ENCODE measurements at places on chromosomes 3 and 15.

DNA sequence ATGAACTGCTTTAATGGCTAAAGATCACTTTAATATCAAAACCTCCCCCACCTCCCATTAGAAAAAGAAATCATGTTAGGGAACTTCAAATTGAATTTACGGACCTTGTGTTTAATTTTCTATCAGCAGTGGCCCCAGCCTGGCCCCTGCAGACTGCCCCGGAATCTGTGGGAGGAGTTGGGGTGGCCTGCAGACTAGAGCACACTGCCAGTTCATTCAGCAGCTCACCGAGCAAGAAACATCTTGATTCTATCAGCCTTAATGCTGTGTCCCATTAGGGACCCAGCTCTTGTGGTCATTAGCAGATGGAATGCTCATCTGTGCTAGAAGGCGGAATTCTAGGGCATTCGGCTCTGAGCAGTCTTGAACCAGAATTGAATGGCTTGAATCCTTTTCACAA, 54.2 kb downstream of the FLNB start:
- DNase-seq: no peak

DNA sequence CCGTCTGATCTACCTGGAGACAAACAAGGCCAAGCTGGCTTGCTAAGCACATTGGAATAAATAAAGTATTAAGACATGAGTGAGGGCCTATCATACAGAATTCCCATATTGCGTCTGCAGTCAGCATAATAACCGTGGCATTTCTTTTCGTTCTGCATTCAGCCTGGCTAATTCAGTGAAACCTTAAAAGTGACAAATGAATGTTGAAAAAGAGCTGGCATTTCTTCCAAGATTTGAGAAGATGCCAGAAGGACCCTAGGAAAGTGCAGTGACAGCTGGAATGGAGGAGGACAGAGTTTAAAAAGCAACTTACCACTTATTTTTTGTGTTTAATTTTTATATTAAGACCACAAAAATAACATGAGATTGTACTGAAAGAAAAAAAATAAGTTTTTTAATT, 67.1 kb downstream of the SUCLG2 start:
- DNase-seq: no peak

GRCh38 chr3:177744873-177745606, 547.8 kb upstream of the TBL1XR1 start:
- DNase-seq: no peak

GRCh38 chr3:13740795-13741194, 139.1 kb downstream of the WNT7A start:
- no peak for DNase-seq

DNA sequence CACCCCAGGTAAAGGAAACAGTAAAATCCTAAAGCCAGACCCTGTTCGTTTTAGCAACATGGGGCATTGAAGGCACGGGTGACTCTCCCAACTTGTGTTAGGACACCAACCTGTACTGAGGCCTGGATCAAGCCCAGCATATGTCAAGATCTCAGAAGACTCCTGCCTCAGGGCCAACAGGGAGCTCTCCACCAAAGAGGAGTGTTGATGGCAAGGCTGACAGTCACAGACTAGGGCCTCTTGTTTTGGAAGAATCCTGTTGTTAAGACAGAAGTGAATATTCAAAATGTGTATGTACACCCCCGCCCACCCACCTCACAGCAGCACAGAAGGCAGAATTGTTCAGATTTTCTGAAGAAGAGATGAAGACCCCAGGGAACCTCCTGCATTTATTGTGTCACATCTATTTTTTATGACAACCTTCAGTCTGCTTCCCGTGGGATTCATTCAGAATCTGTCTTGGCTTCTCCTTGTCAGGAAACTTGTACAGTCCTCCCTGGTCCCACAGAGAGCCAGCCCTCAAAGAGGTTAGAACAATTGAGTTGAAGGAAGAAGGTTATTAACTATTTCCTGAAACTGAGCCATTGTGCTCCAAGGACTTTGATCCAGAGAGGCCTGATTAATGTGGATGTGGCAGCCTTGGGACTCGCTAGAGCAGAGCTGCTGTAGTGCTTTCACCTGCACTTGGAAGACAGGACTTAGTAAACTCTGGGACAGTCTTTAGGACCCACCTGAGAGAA, 61.7 kb upstream of the PLXNA1 start:
- no peak for DNase-seq

GRCh38 chr3:170044271-170044670, 6.5 kb downstream of the GPR160 start:
- no peak for DNase-seq

GRCh38 chr3:158725348-158726011, 6.8 kb downstream of the RARRES1 start:
- no peak for DNase-seq

- no peak for DNase-seq
These were observed 646.0 kb upstream of the CFAP20DC start for GRCh38 chr3:59695860-59696259.

DNA sequence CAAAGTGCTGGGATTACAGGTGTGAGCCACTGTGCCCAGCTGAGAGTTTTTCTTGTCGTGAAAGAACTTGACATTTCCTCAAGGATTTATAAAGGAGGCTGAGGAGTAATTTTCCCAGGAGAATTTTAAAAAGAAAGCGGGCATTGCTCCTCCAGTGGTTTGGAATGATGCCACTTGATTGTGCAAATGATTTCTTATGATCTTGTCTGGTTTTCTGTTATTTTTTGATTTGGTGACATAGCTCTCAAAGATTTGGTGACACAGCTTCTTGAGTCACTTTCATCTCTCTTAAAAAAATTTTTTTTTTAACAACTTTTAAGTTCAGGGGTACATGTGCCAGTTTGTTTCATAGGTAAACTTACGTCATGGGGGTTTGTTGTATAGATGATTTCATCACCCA, 24.6 kb upstream of the NFKBIZ start:
- DNase-seq: no peak

DNA sequence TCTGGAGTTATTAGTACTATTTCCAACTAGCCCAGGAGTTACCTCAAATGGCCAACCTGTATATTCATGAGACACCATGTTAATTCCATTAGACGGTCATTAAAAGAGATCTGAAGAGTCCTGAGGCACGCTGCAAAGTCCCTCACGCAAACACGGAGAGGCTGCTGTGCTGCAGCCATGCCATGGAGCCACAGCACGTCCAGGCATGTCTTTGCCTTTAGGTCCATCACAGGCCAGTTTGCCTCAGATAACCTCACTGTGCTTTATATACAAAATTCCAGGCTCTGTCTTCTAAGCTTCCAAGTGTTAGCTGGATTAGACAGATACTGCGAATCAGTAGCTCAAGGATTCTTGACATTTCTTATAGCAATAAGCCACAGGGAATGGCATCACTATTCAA, 9.8 kb upstream of the PLAAT1 start:
- DNase-seq: no peak

DNA sequence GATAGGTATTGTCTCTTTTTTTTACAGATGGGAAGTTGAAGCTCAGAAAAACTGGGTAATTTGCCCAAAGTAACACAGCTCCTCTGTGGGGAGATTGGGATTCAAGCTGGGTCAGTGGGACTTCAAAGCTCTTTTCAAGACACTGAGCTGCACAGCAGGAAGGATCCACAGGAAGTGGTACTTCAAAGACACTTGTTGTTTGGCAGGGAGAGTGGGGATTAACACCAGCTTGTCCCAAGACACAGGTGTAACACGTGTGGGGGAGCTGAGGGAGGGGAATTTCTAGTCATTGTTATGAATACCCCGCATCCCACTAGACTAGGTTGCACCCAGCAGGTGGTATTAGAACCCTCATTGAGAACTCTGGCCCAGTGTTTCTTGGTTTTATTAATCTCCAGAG, 116.0 kb downstream of the FOXB1 start:
- DNase-seq: no peak
